ENCODE measurements at places on chromosomes 4 and X. TPM values are rescaled to one million over a fixed set of nuclear protein-coding genes. Genes with fewer than 3 reads are reported as not detected.

Gene FAM9C
- total RNA-seq: not detected

DNA sequence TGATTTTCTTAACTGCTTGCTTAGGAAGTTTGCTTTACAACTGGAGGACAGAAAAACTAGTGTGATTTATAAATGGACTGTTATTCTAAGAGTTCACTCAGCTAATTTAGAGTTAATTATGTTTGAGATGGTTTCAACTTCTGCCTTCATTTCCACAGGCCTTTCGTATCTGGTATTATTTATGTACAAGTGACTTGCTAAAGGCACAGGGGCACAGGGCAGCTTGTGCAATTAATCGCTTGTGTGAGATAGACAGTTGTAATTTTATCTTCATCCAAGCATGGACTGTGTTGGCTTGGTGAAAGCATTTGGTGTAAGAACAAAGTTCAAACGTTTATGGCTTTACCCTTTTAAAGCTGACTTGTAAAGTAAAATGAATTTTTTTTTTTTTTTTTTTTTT is 38.3 kb downstream of the GPAT3 start:
- DNase-seq: no peak

Gene CXCL11
- 0.32 TPM for total RNA-seq

Gene GPRIN3
- 7.3 TPM for total RNA-seq

- DNase-seq: no peak
Measured at GRCh38 chrX:25646156-25646555, 492.0 kb upstream of the MAGEB18 start.

GRCh38 chr4:99800332-99801004 is 16.2 kb upstream of the DAPP1 start:
- DNase-seq: no peak

- no peak for DNase-seq
Measured at GRCh38 chr4:168900080-168900479, 110.0 kb downstream of the CBR4 start.

DNA sequence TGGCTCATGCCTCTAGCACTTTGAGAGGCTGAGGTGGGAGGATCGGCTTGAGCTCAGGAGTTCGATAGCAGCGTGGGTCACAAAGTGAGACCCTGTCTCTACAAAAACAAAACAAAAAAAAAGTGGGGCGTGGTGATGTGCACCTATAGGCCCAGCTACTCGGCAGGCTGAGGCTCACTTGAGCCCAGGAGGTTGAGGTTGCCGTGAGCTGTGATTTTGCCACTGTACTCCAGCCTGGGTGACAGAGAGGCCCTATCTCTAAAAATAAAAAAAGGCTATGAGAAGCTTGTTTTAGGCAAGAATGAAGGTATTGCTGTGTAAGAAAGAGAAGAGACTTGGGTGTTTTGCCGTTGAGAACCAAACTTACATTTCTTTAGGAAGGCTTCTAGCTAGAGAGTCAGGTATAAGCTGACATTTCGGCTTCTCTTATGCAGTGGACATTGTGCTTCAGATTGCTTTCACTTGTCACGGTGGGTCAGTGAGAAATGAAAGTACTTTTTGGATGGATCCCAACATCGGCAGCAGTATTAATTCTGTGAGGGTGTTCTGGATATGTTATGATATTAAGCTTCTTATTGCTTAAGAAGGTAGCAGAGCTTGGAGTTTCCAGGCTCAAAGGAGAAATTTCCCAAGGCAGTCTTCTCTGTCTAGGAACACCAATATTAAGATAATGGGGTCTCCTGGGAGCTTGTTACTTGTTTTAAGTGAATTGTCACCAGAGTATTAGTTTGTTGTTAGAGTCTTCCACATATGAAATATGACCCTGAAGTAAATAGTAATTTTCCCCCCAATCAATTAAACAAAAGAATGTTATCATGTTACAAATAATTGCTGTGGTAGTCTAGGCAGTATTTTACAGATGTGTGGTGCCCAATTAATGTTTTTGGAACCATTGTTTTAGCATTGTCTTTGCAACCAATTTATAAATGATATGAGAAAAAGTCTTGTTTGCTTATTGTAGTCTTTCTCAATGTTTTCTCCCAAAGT is 17.6 kb downstream of the TMEM131L start:
- no peak for DNase-seq

DNA sequence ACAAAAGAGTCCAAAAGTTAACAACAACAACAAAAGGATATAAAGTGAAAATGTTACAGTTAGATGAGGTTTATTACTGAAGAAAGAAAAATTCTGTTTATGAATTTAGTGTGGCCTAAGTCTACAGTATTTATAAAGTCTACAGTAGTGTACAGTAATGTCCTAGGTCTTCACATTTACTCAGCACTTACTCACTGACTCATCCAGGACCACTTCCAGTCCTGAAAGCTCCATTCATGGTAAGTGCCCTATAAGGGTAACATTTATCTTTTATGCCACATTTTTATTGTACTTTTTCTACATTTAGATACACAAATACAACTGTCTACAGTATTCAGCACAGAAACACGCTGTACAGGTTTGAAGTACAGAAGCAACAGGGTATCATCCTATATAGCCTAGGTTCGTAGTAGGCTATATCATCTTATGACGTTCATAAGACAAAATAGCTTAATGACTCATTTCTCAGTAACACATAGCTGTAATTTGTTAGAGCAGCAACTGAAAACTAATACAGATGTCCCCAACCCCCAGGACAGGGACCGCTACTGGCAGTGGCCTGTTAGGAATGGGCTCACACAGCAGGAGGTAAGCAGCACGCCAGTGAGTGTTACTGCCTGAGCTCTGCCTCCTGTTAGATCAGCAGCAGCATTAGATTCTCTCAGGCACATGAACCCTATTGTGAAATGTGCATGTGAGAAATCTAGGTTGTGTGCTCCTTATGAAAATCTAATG is 61.3 kb downstream of the CENPC start:
- no peak for DNase-seq

GRCh38 chr4:17933126-17933525 is 88.4 kb downstream of the LCORL start:
- no peak for DNase-seq

Gene STBD1
- total RNA-seq: 37.6 TPM

GRCh38 chr4:139764686-139765310 is 99.2 kb downstream of the MGST2 start:
- DNase-seq: no peak

Gene LRIT3
- not detected for total RNA-seq

Gene HMX1
- total RNA-seq: not detected

- no peak for DNase-seq
Measured at GRCh38 chr4:102469806-102470205, 31.4 kb upstream of the NFKB1 start.

GRCh38 chr4:166527500-166527899 is 654.5 kb downstream of the TLL1 start:
- no peak for DNase-seq

Measured in cardiac septum (tissue), 1 donor.